Naive thymus-derived CD8-positive, alpha-beta T cell (primary cell): ENCODE measurements at places on chromosomes 1 and 21. TPM values are rescaled to one million over a fixed set of nuclear protein-coding genes. Genes with fewer than 3 reads are reported as not detected.

- DNase-seq: no peak
Observed at GRCh38 chr1:5716126-5716525, 276.1 kb downstream of the NPHP4 start.

DNA sequence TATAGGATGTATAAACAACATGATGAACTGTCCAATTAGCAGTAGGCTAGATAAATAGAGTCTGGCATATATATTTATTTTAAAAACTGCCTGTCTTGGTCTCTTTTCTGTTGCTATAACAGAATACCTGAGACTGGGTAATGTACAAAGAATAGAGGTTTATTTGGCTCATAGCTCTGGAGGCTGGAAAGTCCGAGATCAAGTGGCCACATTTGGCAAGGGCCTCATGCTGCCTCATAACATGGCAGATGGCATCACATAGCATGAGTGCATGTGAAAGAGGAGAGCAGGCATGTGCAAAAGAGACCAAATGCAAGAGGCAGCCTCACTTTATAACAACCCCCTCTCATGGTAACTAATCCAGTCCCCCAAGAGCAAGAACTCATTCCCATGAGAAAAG lies 6.0 kb downstream of the STYXL2 start:
- DNase-seq: no peak

Gene DIO1
- not detected for total RNA-seq

DNA sequence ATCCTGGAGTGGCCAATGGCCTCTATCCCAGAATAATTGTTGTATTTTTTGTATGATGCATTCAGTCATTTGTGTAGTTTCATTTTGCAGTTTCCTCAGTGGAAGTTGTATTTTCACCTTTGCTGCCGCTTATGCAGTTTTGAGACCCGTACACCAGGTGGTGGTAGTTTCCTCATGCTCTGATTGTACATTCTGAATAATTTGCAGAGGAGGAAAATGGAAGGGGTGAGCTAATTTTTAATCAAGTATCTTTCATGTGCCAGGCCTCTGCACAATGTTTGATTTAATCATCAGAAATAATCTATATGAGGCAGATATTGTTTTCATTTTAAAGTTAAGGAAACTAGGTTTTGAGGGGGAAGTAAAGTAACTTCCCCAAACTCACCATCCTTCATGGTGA lies 29.5 kb downstream of the HLX start:
- no peak for DNase-seq

GRCh38 chr1:60274422-60275290 lies 201.1 kb upstream of the C1orf87 start:
- no peak for DNase-seq

Gene WNT3A
- total RNA-seq: not detected

Gene TNNI3K
- total RNA-seq: 2.4 TPM

GRCh38 chr1:204123376-204123775 lies 28.5 kb downstream of the ETNK2 start:
- no peak for DNase-seq
